ENCODE measurements at places on chromosomes 5 and 9.

DNA sequence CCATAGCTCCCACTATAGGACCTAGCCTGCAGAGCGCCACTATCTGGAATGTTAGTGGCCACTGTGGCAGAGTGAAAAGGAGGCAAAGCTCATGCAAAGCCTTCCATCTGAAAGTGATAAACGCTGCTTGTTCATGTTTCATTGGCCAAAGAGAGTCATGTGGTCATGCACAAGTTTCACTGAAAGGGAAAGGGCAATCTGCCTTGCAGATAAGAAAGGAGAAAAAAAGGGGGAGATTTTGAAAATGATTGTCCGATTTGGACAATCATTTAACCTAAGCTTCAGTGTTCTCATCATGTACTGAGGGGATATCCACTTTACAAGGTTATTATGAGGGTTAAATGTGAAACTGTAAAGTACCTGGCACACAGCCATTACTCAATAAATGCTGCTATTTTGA lies 9.0 kb upstream of the MOB3B start:
- no peak for DNase-seq

GRCh38 chr9:6576987-6577386 lies 68.5 kb downstream of the GLDC start:
- no peak for DNase-seq

- no peak for DNase-seq
Observed at GRCh38 chr5:67233075-67233474, 36.5 kb upstream of the CD180 start.

GRCh38 chr5:172700365-172701290 lies 59.6 kb downstream of the NEURL1B start:
- no peak for DNase-seq

GRCh38 chr9:88291856-88292255 lies 96.4 kb upstream of the SPIN1 start:
- no peak for DNase-seq

DNA sequence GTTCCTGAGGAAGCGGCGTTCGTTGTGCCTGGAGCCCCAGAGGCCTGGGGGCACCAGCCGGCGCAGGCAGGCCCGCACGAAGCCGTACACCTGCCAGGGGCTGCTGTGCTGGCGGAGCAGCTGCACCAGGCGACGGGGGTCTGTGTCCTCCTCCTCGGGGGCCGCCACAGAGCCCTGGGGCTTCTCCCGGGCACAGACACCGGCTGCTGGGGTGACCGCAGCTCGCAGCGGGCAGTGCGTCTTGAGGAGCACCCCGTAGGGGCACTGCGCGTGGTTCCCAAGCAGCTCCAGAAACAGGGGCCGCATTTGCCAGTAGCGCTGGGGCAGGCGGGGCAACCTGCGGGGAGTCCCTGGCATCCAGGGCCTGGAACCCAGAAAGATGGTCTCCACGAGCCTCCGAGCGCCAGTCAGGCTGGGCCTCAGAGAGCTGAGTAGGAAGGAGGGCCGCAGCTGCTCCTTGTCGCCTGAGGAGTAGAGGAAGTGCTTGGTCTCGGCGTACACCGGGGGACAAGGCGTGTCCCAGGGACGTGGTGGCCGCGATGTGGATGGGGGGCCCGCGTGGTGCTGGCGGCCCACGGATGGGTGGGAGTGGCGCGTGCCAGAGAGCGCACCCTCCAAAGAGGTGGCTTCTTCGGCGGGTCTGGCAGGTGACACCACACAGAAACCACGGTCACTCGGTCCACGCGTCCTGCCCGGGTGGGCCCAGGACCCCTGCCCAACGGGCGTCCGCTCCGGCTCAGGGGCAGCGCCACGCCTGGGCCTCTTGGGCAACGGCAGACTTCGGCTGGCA lies 1.3 kb downstream of the TERT start:
- no peak for DNase-seq

GRCh38 chr5:1006656-1007071 lies 1.9 kb upstream of the NKD2 start:
- no peak for DNase-seq

DNA sequence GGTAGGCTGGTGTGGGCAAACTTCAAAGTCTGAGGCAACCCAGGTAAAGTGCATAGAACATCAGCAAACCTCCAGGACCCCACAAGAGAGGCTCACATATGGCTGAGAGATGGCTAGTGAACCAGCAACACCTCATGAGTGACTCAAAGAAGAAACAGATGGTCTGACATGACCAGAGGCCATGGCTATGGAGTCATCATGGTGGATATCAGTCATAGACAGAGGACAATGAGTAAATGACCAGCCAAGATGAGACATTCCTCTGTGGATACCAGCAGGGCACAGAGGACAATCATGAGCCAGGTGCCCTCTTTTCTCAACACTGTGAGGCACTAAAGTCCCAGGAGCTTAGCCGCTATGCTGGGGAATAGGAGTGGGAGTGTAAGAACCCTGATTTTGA lies 180.8 kb downstream of the RASEF start:
- DNase-seq = no peak

DNA sequence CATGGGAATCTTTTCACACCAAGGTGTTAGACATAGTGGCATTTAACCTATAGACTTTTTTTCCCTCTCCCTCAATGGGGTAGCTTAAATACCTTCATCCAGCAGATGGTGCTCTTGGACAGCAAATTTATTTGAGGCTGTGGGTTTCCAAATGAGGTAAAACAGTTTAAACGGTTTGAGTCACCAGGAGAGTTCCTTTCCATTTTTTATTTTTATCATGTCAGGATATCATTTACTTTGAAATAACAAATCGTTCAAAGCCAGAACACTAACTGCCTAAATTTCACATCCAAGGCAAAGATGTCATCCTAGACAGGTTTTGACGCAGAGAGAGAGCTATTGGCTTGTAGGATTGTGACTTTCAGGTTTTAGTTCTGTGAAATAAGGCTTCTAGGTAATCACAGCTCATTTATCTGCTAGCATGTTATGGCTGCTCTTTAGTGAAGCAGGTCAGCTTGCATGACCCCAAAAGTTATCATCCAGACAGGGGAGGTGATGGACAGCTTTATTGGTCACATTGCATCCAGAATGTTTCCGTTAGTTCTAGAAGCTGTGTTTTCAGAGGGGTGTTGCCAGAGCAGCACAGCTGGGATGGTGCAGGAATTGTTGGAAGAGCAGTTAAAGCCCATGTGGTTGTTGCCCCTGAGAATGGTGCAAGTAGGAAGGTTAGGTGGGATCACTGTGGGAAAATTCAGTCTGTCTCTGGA lies 69.8 kb downstream of the KDM4C start:
- no peak for DNase-seq

DNA sequence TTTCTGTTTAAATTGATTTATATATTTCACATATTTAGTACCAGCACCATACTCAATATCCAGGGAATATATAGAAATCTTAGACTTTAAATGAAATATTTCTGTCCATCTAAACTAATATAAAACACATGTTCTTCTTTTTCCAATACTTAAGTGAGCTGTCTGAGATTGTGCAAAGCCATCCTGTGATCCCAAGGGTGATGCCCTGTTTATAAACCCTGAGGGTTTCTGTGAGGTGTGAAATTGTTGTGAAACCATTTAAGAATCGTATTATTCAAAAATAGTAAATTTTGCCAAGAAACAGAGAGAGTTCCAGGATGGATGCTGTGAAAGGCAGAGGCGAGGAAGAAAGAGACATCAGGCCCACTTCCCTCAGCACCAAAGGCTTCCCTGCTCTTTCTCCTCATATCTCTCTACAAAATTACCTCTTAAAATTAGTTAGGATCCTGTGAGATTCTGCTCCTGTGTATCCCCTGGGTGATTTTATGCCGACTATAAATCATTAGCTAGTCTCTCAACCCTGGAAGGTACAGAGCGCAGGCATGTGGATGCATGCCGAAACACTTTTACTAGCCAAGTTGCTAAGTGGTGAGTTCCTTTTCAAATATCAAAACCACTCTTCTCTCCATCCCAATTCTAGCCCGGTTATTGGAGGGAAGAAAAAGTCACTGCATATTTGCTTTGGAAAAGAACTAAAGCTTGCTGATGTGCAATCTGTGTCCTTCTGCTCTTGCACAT lies 183.0 kb downstream of the GLIS3 start:
- DNase-seq = no peak

DNA sequence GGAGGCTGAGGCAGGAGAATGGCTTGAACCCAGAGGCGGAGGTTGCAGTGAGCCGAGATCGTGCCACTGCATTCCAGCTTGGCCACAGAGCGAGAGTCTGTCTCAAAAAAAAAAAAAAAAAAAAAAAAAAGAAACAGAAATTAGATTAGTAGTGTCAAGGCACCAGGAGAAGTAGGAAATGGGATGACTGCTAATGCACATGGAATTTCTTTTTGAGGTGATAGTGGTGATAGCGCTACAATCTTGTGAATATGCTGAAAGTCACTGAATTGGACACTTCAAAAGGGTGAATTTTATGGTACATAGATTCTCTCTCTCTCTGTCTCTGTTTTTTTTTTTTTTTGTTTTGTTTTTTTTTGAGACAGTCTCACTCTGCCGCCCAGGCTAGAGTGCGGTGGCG lies 42.1 kb upstream of the SUB1 start:
- no peak for DNase-seq

GRCh38 chr5:68499987-68500386 lies 284.4 kb downstream of the PIK3R1 start:
- no peak for DNase-seq

DNA sequence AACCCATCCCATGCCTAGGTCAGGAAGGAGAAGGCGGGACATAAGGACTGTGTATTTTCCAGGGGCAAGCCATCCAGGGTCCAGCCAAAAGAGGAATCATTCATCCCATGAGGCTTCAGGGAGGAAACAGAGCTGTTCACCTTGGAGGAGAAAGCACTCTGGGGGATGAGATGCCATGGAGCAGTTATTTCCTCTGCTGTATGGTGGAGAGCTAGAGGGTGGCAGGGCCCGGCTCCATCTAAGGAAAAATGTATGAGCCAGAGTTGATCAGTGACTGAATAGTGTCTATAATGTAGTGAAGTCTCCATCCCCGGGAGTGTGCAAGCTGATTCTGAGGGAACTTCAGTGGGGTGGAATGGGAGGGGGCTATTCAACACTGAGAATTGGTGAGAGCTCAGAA lies 8.0 kb downstream of the ENHO start:
- no peak for DNase-seq

GRCh38 chr9:137453643-137454081 lies 5.5 kb downstream of the NSMF start:
- DNase-seq = peak; percentile 51

DNA sequence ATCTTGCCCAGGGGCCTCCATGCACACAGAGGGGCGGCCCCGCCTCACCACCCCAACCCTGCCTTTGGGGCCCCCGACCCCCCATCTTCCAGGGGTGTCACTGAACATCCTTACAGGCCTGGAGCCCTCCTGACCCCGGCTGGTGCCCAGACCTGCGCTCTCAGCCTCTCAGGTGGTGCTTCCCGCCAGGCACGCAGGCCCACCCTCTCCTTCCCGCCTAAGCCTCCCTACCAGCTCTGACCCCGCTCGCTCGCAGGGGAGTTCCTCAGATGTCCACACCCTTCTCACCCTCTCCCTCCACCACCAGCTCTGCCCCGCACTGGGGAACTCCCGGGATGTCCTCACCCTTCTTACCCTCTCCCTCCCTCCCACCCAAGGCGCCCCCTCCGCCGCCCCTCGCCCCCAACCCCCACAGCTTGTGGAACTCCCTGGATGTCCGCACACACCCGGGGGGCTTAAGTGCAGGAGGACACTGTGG lies 12.3 kb upstream of the QRFP start:
- DNase-seq = no peak

DNA sequence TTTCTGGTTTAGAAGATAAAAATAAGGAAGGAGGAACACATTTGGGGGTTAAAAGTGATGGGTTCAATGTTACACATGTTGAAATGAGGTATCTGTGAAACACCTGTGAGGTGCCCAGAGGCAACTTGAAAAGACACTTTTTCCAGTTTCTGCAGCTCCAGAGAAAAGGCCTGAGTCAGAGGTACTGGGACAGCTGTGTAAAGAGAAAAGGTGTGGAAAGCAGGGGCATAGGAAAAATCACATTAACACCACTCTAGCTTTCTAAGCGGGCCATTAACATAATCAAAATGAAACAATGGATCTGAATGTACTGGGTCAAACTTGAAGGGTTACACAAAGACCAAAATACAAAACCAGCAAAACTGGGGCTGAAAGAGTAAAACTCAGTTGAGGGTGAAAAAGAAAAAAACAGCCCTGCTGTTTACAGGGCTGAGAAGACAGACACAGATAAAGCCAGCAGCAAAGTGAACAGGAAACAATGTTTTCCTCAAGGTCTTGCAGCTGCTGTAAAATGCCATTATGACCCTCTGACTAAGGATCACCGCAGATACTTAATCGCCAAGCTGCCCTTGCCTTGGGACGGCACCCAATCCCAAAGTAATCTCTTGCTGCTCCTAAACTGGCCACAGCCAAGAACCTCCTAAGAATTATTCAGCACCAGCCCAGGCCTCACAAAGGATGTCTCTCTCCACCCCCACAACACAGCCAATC lies 104.7 kb downstream of the DROSHA start:
- DNase-seq = no peak

DNA sequence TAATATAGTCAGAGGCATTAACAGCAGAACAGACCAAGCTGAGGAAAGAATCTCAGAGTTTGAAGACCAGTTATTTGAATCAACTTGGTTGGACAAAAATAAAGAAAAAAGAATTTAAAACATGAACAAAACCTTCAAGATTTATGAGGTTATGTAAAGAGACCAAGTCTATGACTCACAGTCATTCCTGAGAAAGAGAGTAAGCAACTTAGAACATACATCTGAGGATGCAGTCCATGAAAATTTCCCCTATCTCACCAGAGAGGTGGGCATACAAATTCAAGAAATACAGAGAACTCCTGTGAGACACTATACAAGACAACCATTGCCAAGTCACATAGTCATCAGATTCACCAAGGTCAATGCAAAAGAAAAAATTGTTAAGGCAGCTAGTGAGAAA lies 17.4 kb upstream of the C9orf72 start:
- no peak for DNase-seq

- DNase-seq = no peak
Observed at GRCh38 chr5:145776886-145777285, 58.3 kb downstream of the PRELID2 start.

GRCh38 chr5:174383210-174384167 lies 338.0 kb downstream of the NSG2 start:
- no peak for DNase-seq

DNA sequence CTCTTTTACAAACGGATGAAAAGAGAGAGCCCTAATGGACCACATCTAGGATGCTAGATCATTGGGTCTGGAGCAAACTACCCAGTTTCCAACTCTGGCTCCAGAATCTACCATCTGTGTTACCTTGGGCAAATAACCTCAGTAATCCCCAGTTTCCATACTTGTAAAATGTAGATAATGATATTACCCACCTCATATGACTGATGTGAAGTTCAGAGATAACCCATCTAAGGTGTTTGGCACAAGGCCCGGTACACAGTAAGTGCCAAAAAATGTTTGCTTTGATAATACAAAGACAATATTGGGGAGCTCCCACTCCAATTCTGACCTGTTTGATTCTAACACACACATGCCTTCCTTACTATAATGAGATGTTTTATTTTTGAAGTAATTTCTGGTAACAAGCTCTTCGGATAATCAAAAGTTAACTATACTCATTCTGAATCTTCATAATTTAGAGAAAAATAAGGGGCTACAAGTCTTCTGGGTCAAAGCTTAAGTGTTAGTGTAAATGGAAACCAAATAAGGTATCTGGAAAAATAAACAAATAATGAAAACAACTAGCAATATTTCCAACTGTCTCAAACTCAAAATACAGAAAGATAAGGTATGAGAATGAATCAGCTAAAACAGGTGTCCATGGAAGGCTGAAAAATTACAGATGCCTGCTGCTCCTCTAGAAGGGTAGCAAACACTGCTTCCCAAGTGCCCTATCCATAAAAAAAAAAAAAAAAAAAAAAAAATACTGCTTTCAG lies 30.4 kb downstream of the ELL2 start:
- no peak for DNase-seq

- DNase-seq = no peak
Observed at GRCh38 chr9:136771907-136772415, 7.6 kb upstream of the LCN15 start.

Measured in activated T-helper 1 cell treated with Interleukin-2 at 50 U/mL for 16 hours (primary cell).